ENCODE measurements at places on chromosomes 1 and 21. TPM values are rescaled to one million over a fixed set of nuclear protein-coding genes. Genes with fewer than 3 reads are reported as not detected.
A peak's percentile ranks its signal among the peaks of the same experiment; 100 is the strongest.

DNA sequence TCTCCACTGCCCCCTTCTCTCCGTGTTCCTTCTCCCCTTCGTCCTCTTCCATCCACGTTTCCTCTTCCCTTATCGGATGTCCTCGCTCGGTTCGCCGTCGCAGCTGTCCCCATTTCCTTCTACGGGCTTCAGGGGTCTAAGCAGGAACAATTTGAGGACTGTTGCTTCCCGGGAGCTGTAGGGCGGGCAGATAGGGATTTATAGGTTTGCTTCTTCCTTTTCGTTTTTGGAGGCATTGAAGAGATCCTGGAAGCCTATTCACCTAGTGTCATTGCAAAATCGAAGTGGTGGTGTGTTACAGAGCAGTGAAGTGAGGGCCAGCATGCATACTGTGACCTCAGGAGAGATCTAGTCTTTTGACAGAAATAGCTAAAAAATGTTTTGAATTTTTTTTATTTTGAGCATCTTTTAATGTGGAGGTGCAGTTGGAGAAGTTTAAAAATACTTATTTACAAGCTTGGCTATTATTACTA, 897 bp downstream of the ZYG11B start:
- peaks cover 17% of the 10 kb centered on the region for H3K4me1 ChIP-seq
- H3K4me3 ChIP-seq, result peak overlapping the region; percentile 90
- H3K27ac ChIP-seq, result no peak overlapping the region

DNA sequence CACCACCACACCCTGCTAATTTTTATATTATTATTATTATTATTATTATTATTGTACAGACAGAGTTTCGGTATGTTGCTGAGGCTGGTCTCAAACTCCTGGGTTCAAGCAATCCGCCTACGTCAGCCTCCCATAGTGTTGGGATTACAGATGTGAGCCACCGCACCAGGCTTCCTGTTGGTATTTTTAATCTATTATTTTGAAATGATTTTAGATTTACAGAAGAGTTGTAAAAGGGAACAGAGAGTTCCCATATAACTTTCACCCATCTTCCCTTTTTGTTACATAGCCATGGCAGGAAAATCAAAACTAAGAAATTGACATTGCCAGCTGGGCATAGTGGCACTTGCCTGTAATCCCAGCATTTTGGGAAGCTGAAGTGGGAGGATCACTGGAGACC, 42.9 kb upstream of the CITED4 start:
- no peaks in the 10 kb centered on the region for H3K27me3 ChIP-seq
- no peak overlapping the region for H3K27ac ChIP-seq
- no peak for DNase-seq
- H3K36me3 ChIP-seq, result no peaks in the 10 kb centered on the region
- H3K4me1 ChIP-seq, result peaks cover 35% of the 10 kb centered on the region
- H3K4me3 ChIP-seq, result no peak overlapping the region

GRCh38 chr1:50332941-50333594, 90.2 kb downstream of the DMRTA2 start:
- no peak overlapping the region for H3K27ac ChIP-seq
- no peaks in the 10 kb centered on the region for H3K27me3 ChIP-seq
- no peaks in the 10 kb centered on the region for H3K4me1 ChIP-seq
- H3K36me3 ChIP-seq, result no peaks in the 10 kb centered on the region
- H3K4me3 ChIP-seq, result peak overlapping the region; percentile 55
- DNase-seq, result peak; percentile 35

DNA sequence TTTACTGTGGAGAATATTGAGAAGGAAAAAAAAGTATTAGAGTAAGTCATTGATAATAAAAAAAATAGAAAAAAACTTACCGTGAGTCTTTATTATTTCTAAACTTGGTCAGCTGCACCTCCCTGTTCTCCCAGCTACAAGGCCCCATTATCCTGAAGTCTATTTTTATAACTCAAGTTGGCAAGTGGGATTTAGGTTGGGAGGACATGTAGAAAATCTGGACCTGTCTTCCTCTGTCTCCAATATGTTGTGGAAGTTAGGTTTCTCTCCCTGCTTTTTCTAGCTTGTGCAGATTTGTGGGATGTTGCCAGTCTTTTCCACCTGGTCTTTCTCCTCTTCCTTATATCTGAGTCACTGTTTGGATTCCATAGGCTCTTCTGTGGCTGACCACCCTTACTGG, 361.4 kb downstream of the HLX start:
- DNase-seq, result peak; percentile 75
- H3K27me3 ChIP-seq, result no peaks in the 10 kb centered on the region
- no peaks in the 10 kb centered on the region for H3K36me3 ChIP-seq
- peak overlapping the region; percentile 69 for H3K27ac ChIP-seq
- H3K4me3 ChIP-seq, result no peak overlapping the region

DNA sequence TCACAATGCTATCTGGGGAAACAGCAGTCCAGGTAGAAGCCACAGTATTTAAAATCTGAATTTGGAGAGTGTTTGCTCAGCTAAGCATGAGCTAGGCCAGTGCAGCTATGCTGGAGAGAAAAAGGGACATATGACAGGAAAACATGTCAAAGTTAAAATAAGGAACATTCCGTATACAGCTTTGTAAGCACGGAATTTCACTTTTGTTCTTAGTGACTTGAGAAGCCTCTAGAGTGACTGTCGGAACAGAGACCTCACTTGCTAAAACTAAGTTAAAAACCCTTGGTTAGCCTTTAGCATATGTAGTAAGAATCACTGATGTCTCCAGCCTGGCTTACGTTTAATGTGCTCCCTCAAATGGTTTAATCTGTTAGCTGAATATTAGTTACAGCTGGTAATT, 661.7 kb downstream of the KCNT2 start:
- H3K4me1 ChIP-seq, result no peaks in the 10 kb centered on the region
- H3K4me3 ChIP-seq, result no peak overlapping the region

DNA sequence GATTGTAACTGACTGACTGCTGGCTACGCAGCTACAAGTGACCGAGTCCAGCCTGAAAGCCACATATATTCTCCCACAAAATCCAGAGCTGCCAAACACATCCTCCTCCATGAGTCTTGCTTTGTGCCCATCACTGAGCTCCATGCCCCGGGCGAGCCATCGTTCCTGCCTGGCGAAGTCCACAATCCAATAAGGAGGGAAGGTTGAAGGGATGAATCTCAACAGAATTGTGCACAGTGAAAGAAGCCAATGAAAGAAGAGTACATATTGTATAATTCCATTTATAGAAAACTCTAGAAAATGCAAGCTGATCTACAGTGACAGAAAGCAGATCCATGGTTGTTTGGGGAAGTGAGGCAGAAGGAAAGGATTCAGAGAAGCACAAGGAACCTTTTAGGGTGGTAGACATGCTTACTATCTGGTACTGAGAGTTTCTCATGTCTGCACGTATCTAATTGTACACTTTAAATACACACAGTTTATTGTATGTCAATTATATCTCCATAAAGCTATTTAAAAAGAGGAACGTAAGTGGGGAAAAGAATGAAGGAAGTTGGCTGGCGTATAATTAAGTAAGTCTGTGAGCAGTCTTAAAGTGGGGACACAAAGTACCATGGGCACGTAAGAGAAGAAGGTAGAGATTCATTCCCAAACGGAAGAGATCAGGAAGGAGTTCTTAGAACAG, 115.9 kb upstream of the JUN start:
- no peaks in the 10 kb centered on the region for H3K27me3 ChIP-seq
- H3K36me3 ChIP-seq, result no peaks in the 10 kb centered on the region
- DNase-seq, result no peak
- H3K27ac ChIP-seq, result no peak overlapping the region

DNA sequence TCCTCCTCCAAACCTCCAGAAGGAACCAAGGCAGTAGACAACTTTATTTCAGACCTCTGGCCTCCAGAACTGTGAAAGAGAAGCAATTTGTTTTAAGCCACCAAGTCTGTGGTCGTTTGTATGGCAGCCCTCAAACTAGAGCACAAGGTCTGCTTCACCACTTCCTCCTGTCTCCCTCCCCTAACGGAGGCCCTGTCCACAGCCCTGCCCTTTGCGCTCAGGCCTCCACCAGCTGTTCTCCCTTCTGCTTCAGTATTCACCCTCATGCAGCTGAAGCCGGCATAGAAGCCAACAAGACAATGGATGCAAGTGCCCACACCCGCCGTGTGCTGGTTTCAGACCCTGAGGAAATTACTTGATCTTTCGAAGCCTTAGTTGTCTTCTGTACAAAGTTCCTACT, 364.1 kb downstream of the HHAT start:
- DNase-seq, result no peak
- H3K27me3 ChIP-seq, result peaks cover 18% of the 10 kb centered on the region
- no peak overlapping the region for H3K4me3 ChIP-seq
- H3K27ac ChIP-seq, result no peak overlapping the region
- no peaks in the 10 kb centered on the region for H3K4me1 ChIP-seq

DNA sequence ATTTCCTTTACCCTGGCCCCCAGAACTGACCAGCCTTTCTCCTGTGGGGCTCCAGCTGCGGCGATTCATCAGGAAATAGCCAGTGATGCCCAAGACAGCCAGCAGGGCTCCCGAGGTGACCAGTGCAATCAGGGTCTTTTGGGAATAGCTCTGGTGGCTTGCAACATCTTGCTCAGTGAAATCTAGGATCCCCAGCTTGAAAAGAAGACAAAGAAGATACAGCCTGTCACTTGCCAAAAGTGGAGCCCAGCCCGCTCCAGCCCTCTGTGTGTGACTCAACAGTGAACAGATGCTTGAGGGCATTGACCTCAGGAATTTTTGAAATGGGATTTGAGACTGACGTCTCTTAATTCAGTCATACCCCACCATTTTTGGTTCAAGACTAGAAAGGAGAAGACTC, 22.3 kb downstream of the CD34 start:
- H3K27me3 ChIP-seq, result no peaks in the 10 kb centered on the region
- H3K4me1 ChIP-seq, result peaks cover 12% of the 10 kb centered on the region
- no peak for DNase-seq
- no peaks in the 10 kb centered on the region for H3K36me3 ChIP-seq
- H3K4me3 ChIP-seq, result no peak overlapping the region
- no peak overlapping the region for H3K27ac ChIP-seq

DNA sequence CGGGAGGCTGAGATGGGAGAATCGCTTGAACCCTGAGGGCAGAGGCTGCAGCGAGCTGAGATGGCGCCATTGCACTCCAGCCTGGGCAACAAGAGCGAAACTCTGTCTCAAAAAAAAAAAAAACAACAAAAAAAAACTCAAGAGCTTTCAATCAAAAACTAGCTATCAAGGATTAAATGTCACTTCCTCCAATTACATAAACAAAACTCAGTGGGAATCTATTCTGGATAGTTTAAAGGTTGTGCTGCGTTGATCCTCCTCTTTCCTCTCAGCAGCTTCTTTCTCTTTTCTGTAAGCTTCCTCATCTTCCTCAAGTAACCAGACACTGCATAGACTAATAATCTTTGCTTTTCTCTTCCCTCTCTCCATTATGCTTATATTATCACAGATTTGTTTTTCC, 20.7 kb downstream of the EIF4G3 start:
- no peak for DNase-seq
- no peak overlapping the region for H3K27ac ChIP-seq
- no peaks in the 10 kb centered on the region for H3K27me3 ChIP-seq
- H3K4me3 ChIP-seq, result no peak overlapping the region

DNA sequence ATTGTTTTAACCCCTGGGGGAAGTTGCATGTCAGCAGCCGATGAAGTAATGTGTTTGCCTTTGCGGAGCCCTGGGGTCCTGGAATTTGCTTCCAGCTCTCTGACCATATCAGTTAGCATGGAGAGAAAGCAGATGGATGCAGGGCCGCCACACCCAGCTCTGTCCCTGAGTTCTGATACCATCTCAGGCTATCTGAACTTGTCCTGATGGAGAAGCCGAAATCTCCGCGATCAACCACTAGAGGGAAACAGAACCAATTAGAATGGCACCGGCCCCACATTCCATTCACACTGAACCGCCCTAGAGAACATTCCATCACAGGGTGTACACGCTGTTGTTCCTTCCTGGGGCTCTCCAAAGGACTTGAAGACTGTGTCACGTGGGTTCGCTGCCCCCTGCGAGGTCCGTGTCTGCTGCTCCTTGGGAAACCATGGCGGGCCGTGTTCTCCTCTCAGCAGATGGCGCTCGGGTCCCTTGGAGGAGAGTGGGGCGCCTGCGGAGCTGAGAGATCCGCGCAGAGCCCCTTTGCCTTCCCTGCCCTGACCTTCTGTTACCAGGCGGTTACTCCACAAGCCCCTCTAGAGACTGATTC, 75.4 kb downstream of the ABCA4 start:
- no peaks in the 10 kb centered on the region for H3K27me3 ChIP-seq
- H3K27ac ChIP-seq, result no peak overlapping the region
- H3K4me1 ChIP-seq, result peaks cover 29% of the 10 kb centered on the region
- peak; percentile 94 for DNase-seq

GRCh38 chr1:203046984-203047630, 20.8 kb downstream of the PPFIA4 start:
- no peak overlapping the region for H3K4me3 ChIP-seq
- peak; percentile 79 for DNase-seq
- H3K27me3 ChIP-seq, result no peaks in the 10 kb centered on the region
- H3K27ac ChIP-seq, result no peak overlapping the region
- no peaks in the 10 kb centered on the region for H3K36me3 ChIP-seq

GRCh38 chr1:34143975-34144374, 21.1 kb downstream of the CSMD2 start:
- H3K4me3 ChIP-seq, result no peak overlapping the region
- no peaks in the 10 kb centered on the region for H3K36me3 ChIP-seq
- DNase-seq, result no peak
- H3K27me3 ChIP-seq, result 0 out of 2 replicates have a peak, but pooled peaks cover 10% of the 10 kb centered on the region

DNA sequence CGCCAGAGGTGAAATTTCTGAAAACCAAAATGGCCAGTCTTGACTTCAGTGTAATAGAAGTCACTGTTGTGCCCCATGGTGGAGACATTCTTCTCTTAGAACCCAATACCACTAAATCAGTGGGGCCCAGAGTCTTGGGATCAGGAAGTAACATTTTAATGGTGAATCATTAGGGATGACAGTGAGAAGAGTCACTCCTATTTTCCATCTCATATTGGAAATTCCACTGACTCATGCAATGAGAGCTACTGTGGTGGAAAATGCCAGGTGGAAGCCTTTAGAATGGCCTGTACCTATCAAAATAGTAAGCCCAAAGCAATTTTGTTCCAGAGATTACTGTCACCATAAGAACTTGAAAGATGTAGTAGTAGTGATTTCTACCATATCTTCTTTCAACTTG, 20.6 kb upstream of the PPM1J start:
- no peaks in the 10 kb centered on the region for H3K27me3 ChIP-seq
- no peaks in the 10 kb centered on the region for H3K36me3 ChIP-seq
- no peak overlapping the region for H3K4me3 ChIP-seq
- peaks cover 23% of the 10 kb centered on the region for H3K4me1 ChIP-seq

The TMEM269 gene
- total RNA-seq, result not detected

The MAB21L3 gene
- 2.6 TPM for total RNA-seq
